ENCODE measurements at places on chromosomes 6 and 20.

DNA sequence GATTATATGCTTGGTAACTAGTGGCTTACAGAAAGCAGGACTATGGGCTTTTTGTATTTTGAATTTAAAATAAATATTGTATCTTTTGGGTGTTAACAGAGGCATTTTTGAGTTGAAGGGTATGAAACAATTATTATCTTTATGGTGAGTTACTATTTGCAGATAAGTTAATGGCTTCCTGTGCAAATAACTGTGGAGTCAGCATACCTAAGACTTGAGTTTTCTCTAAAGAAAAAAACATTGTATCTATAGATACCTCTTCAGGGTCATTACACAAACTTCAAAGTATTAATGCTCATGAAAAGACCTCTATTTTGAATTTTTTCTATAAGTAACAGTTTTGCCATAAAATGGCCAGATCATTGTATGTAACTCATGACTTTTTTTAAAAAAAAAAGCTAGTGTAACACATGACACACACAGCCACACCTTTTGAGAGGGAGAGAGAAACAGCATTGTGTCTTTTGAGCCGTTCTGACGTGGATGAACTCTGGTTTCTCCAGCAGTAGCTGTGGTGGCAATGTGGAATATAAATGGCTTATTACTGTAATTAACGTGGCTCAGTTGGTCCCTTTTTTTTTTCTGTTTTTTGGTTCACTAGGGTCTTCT is 36.3 kb downstream of the PLEKHG1 start:
- no peak for DNase-seq

GRCh38 chr6:123089226-123089625 is 93.2 kb downstream of the CLVS2 start:
- no peak for DNase-seq

DNA sequence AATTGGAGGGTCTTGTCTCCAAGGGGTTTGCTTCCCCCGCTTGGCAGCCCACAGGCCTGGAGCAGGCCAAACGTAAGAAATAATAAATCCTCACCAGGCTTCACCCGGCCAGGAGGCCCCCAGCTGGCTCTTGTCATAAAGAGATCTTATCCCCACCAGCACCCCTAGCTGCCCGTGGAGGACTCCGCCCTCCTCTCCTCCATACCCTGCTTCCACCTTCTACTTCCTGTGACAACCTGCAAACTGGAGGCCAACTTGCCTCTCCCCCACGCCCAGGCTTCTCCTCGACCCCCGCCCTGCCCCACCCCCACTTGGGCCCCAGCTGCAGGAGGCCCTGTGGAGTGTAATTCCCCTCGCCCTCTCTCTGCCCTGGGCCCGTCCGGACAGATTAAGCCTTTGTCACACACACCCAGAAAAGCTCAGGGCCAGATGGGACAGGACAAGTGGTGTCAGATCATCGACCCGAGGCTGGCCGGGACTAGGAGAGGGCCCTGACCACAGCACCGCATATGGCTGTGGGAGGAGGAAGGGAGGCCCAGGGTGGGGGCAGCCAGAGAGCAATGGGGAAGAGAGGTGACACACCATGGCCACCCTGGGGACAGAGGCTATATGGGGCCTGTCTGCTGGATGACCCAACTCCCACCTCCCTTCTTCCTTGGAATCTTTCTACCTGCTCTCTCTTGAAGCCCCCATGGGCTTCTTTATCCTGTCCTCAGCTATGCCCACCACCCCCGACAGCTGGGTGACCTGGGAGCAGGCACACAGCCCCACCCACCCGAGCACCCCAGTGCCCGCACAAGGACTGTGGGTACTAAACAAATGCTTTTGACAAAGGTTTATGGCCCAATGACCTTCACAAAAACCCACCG is 3.9 kb downstream of the NOL4L start:
- DNase-seq, result peak; percentile 22

DNA sequence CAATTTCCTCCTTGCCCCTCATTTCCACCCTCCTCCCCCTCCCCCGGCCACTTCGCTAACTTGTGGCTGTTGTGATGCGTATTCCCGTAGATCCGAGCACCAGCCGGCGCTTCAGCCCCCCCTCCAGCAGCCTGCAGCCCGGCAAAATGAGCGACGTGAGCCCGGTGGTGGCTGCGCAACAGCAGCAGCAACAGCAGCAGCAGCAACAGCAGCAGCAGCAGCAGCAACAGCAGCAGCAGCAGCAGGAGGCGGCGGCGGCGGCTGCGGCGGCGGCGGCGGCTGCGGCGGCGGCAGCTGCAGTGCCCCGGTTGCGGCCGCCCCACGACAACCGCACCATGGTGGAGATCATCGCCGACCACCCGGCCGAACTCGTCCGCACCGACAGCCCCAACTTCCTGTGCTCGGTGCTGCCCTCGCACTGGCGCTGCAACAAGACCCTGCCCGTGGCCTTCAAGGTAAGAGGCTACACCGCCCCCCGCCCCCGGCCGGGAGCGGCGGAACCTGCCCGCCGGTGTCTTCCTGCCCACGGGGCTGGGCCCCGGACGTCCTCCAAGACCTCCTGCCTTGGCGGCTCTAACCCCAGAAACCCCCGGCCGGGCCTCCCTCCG is 44.9 kb upstream of the SUPT3H start:
- peak; percentile 61 for DNase-seq

- DNase-seq, result no peak
These were observed 24.4 kb upstream of the FKBP1A start for GRCh38 chr20:1417273-1417672.

GRCh38 chr6:80940571-80940970 is 811.9 kb downstream of the TENT5A start:
- no peak for DNase-seq

DNA sequence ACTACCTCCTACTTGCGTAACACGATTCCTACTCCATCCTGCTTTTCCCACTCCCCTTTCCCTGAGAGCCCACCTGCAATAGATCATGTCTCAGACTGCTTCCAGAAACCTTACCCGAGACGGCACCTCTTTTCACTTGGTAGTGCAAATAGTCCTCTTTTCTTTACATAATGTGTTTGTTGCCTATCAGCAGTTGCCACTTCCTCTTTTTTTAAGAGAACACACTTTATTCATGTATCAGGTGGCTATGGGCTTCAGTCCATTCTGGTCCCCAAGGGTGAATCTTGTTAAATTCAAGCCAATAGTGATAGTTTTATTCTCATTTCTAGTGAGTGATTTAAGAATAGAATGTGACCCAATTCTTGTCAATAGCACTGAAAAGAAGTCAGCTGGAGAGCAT is 57.7 kb upstream of the FERMT1 start:
- DNase-seq, result no peak

DNA sequence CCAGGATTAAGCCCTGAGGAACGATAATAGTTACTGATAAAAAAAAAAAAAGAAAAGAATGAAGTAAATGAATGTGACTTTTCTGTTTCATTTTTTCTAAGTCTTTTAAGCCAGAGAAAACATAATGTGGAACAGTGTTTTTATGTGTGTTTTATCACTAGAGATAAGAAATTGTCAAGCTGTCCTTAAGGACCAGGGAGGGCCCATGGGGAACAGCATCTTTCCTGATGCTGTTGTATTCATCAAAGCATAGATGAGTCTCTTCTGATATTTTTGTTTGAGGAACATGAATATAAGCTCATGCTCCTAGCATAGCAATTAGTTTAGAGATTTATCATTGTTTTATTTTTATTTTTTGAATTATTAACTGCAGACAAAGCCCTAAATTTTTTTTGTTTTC is 150.2 kb downstream of the LAMA2 start:
- no peak for DNase-seq

- DNase-seq, result no peak
These were observed 204.5 kb upstream of the TAB2 start for GRCh38 chr6:149112976-149113375.

DNA sequence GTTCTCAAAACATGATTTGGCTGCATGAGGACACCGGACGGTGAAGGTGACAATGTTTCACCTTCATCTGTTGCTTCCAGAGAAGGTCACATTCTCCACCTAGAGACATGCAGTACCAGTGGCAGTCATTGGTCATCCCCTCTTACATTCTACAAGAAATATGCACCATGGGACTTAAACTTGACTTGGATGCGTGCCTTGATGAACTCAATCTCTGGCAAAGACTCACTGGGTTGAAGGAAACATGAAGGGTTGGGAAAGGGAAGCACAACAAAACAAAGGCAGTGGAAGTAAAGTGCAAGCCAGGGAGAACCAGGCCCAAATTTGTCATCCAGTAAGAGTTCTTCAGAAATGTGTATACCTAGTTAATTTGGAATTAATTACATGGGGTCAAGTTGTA is 39.4 kb upstream of the ARMH2 start:
- no peak for DNase-seq

GRCh38 chr6:54598787-54599313 is 247.7 kb upstream of the FAM83B start:
- no peak for DNase-seq

DNA sequence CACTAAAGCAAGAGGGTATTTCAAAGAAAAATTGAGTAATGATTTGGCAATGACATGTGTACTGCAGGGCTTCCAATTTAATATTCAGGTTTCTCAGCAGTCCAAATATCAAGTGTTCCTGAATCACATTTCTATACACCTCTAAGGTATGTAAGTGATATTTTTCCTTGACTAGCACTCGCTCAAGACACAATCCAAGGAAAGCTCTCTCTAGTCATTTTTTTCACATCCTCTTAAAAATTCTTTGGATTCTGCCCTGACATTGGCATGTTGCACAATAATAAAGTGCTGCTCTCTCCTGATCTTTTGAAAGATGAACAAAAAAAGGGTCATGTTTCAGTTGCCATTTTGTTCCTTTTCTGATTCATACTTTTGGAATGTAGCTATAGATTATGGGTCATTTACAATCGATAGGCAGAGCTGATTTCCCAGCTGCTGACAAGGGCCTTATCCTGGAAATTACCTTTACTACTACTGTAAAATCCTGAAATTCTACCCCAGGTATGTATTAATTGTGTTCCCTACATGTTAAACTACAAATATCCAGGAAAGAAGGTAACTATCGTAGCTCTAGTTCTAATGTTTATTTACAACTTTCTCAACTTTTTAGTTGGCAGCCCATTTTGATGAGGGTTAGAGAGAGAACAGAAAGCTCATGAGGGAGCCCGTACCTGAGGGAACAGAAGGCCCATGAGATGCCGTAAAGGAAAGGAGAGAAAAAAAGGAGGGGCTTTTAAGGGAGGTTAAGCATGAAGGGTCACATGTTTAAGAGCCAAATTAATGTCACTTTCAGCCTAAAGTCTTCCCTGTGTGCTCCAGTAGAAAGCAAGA is 22.2 kb upstream of the ADGRG6 start:
- DNase-seq, result no peak

DNA sequence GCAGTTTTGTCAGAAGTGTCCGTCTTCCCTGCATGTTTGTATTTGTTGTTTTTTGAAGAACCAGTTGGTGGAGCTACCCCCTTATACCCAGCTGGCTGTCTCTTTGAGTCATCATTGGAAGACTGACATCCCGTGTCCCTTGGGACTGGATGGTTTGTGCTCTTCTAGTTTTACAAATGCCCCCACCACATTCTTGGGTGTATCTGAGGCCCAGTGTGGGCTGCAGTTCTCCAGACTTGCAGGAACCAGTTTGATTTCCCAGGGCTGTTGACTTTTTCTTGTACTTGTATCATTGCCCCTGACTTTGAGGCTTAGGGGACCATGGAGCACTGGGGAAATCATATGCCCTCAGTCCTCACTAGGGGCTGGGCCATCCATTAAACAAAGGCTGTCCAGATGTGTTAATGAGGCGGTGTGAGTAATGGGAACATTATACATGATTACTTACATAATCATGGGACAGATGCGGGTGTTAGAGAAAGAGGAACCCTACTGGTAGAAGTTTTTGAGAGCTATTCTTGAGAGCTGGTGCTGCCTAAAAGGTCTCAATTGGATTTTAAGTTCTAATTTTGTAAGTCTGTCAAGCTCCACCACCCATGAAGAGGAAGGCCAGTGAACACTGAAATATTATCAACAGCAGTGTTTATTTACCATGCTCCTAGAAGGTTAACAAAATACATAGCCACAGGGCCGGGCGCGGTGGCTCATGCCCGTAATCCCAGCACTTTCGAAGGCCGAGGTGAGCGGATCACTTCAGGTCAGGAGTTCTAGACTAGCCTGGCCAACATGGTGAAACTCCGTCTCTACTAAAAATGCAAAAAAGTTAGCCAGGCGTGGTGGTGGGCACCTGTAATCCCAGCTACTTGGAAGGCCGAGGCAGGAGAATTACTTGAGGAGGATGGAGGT is 8.5 kb downstream of the JARID2 start:
- no peak for DNase-seq

DNA sequence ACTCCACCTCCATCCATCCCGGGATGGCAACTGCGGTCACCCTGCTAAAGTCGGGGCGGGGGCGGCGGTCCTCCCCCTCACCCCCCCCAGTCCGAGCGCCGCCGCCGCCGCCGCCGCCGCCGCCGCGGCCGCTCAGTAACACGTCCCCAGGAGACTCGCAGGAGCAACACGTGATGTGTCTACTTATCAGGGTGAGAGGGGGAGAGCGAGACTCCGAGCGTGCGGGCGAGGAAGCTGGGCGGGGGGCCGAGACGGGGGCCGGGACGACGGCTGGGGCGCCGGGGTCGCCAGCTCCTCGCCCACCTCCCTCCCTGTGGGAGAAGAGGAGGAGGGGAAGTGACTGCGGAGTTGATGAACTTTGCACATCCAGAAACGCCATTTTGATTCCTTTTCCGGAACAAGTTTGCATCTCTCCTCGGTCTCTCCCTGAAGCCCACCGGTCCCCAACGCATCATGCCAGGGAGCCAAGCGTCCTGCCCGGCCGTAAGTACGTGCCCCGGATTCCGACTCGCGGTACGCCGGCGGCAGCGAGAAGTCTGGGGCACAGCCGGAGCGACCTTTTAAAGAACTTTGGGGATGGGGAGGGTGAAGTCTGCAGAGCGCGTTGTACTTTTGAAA is at the start of gene RREB1:
TSS of gene RREB1 (plus strand) at position 384 of the 618 bp plus-strand sequence. CDS start 73,951 bp downstream, outside the sequence.
- DNase-seq, result peak; percentile 64

GRCh38 chr20:10524643-10525042 is 89.5 kb downstream of the SLX4IP start:
- DNase-seq, result no peak

DNA sequence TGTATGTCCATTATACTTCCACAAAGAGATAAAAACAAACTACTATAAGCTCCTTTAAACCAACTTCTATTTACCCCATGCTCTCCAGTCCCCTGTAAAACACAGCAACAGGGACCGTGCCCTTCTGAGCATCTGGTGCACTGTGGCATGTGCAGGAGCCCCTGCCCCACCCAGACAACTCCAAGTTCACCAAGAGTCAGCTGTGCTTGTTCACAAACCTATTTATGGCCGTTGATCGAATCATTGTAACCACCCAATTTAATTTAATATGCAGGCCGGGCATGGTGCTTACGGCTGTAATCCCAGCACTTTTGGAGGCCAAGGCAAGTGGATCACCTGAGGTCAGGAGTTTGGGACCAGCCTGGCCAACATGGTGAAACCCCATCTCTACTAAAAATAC is 13.7 kb upstream of the BLCAP start:
- no peak for DNase-seq

GRCh38 chr20:37947943-37948342 is 45.0 kb downstream of the VSTM2L start:
- DNase-seq, result no peak

GRCh38 chr6:167481307-167481926 is 156.5 kb downstream of the TTLL2 start:
- no peak for DNase-seq

- no peak for DNase-seq
These were observed 145.5 kb upstream of the RPS6KA2 start for GRCh38 chr6:166772518-166772917.

GRCh38 chr6:24925661-24926060 is 10.1 kb downstream of the RIPOR2 start:
- DNase-seq, result no peak

- no peak for DNase-seq
These were observed 44.9 kb downstream of the SNAP25 start for GRCh38 chr20:10263385-10264165.

GRCh38 chr6:166277892-166278578 is 30.2 kb downstream of the PRR18 start:
- no peak for DNase-seq
